ENCODE measurements at places on chromosomes 11 and 22.

- peak; percentile 52 for DNase-seq
Observed at GRCh38 chr11:57761301-57762234, at the start of gene CTNND1. TSS of gene CTNND1 (plus strand) at chr11:57761802. CDS start at chr11:57791479, 29,677 bp downstream.

- no peak for DNase-seq
Observed at GRCh38 chr11:108562746-108563581, 30.6 kb downstream of the EXPH5 start.

- no peak for DNase-seq
Observed at GRCh38 chr11:44464741-44465140, 100.7 kb upstream of the CD82 start.

DNA sequence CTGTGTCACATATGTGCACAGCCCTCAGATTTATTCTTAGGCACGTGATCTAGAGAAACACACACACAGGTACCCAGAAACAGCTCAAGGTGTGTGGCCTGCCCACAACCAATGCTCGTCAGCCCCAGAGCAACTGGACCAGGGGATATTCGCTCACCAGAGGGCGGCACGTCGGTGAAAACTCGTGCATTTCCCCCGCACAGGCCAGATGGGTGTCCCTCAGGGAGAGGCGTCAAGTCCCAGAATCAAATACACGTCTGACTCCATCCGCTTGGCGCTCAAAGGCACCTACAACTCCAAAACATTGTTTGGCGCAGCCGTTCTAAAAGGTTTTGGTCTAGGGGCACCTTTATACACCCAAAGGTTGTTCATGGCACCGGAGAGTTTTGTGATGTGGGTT, 429.0 kb downstream of the BRD1 start:
- no peak for DNase-seq

DNA sequence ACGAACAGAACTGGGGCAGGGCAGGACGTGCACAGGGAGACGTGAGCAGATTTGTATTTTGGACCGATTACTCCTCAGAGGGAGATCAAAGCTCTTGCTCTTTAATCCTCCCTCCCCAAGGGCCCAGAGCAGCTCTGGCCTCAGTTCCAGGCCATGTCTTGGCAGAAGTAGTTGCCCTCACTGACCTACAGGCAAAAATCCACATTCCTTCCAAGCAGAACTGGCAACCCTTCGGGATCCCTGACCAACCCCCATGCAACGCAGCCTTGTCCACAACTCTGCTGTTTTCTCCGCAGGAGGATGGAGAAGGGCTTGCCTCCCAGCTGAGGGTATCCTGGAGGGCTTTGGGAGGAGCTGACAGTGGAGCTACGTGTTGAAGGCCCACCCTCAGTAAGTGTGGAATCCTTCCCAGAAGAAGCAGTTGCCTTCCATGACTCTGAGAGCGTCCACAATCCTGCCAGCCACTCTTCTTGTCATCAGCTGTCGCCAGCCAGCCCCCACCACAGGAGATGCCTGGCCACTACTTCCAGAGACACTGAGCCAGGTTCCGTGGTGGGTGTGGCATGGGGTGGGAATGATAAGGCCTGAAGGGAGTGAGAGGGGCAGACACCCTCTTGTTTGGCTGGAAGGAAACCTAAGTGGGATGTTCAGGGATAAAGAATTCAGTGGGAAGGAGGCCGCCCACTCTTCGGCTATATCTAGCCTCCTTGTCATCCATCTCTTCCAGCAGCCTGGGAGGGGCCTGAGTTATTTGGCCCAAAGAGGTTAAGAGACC, 68.1 kb downstream of the PDE2A start:
- no peak for DNase-seq

DNA sequence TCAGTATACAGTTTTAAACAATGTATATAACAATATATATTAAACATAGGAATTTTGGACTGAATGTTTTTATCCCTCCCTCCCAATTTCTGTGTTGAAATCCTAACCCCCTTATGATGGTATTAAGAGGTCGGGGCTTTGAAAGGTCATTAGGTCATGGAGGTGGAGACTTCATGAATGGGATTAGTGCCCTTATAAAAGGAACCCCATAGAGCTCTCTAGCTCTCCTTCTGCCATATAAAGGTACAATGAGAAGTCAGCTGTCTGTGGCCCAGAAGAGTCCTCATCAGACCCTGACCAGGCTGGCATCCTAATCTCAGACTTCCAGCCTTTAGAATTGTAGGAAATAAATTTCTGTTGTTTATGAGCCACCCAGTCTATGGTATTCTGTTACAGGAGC, 6.5 kb downstream of the NNMT start:
- no peak for DNase-seq

DNA sequence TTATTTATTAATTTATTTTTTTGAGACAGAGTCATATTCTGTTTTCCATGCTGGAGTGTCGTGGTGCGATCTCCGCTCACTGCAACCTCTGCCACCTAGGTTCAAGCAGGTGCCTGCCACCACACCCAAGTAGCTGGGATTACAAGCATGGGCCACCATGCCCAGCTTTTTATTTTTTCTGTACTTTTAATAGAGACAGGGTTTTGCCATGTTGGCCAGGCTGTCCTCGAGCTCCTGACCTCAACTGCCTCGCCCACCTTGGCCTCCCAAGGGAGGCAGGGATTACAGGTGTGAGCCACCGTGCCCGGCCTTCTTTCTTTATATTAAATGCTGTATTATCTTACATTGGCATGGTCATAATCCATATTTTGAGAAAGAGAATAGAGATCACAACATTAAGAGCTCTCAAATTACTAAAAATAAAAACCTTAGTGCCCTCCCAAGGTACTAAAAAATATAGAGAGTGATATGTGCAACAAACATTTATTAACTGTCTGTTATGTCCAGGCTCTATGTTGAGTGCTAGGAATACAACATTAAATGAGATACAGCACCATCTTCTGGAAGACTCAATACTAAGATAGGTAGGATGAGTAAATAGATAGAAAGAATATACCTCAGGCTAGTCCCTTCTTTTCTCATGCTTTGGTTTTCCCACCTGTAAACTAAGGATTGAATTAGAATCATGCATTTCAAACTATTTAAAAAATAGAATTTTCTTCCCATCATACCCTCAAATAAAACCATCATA, 84.1 kb downstream of the BBOX1 start:
- no peak for DNase-seq

DNA sequence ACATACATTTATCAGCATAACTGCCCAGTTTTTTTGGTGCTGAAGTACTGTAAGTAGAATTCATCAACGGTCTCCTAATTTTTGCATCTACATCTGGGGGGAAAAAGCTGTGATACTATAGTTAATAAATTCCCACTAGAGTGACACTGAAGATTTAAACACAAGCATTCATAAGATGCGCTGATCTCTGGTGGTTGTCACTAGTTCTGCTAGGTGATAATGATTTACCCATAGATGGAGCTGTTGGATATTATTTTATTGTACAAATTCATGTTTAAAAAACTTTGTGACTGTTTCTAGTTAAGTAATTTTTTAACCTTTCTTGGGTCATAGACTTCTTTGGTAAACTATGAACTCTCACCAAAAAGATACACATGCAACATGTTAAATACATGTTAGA, 106.6 kb downstream of the EMSY start:
- no peak for DNase-seq

DNA sequence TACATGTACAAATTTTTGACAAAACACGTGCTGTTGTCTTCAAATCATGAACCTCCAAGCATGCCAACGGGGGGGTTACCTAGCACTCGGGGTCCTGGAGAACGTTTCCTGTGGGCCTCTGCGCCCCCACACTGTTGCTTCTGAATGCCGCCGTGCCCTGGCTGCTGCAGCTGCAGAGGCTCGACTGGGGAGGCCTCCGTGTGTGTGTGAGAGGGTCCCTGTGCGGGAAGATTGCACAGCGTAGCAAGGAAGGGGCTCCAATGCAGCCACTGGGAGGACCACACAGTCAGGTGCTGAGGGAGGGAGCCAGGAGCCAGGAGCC, 1322.2 kb downstream of the TBC1D22A start:
- no peak for DNase-seq

DNA sequence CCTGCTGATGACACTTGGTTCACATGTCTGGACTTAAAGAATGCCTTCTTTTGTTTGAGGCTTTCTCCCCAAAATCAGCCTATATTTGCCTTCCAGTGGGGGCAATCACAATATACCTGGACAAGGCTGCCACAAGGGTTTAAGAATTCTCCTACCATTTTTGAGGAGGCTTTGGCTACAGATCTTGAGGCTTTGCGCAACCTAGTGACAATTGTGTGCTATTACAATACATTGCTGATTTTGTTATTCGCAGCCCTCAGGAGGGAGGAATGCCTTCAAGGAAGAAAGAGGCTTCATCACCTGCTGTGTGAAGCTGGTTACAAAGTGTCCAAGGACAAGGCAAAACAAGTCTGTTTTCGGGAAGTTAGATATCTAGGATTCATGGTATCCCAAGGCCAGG, 50.8 kb upstream of the OR4C15 start:
- DNase-seq = no peak

DNA sequence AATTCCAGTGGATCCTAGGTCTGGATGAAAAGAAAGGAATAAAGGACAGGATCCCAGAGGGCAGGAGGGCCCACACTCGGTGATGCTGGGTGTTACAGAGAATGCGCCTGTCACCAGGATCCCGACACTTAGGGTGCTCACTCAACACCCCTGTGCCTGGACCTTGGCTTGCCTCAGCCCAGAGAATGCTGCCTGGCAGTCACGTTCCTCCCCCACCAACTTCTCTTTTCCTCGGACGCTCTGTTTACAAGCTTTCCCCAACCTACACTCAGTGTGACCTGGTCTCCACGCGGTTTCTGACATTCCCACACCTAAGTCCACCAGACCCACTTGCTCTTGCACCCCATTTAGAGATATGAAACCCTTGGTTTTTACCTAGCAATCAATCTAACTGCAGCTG, 38.0 kb upstream of the ETS1 start:
- DNase-seq = no peak

GRCh38 chr11:106789406-106789805, 228.9 kb downstream of the GUCY1A2 start:
- DNase-seq = no peak

GRCh38 chr22:21690401-21690801, 24.6 kb downstream of the PPIL2 start:
- DNase-seq = no peak

GRCh38 chr11:37394236-37394870, 796.3 kb upstream of the RAG2 start:
- no peak for DNase-seq

- no peak for DNase-seq
Observed at GRCh38 chr11:134577751-134578395, 165.8 kb upstream of the B3GAT1 start.

DNA sequence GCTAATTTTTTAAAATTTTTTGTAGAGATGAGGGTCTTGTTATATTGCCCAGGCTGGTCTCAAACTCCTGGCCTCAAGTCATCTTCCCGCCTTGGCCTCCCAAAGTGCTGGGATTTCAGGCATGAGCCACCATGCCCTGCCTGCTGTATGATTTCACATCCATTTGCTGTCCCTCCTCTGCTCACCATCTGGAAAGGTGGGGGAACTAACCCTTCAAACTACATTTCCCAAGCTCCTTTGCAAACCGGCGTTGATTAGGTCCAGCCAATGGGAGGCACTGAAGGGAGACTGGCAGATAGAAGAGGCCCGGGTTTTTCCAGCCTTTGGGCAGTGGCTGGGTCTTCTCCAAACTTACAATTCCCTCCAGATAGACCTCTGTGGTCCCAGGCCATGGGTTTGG, 19.3 kb downstream of the RFPL1 start:
- no peak for DNase-seq

GRCh38 chr11:108606495-108607160, 13.1 kb upstream of the EXPH5 start:
- DNase-seq = no peak

DNA sequence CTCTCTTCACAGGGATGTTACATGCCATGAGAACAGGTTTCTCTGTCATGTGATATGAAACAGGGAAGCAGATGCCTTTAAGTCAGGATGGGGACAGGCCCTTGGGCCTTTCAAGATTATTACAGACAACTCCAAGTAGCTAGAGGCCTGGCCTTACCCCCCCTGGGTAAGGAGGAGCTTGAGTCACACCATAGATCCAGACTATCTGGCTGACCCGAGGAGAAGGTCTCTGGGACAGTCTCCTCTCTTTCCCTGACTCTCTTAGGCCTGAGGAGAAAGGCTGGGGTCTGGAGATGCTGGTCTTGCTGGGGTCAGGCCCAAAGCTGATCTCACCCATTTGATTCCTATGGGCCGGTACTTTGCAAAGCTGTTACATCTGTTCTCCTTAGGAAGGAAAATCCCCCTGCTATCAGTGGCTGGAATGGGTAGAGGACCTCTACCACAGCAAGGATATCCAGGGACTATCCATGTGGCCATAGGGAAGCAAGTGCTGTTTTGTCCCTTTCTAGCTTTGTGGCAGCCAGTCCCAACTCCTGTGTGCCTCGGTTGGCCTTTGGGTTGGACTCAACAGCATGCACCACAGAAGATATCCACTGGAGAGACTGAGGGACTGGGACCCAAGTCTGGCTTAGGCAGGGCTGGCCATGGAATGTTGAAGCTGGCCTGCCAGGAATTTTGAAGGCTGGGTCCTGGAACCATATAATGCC, 25.2 kb downstream of the RELT start:
- DNase-seq = peak; percentile 4

DNA sequence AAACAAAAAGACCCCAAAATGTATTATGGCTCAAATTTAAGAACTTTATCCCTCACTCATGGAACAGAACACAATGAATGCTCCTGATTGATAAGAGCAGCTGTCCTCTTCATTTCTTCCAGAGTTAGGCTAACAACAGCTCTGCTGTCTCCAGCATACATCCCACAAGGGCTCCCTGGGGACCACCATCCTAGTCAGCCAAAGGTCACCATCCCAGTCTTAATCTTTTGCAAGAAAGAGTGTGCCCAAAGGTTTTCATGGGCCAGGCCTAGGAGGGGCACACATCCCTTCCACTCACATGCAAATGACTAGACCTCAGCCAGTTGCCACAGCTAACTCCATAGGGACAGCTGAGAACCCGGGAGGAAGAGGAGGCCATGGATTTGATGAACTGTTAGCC, 555.3 kb downstream of the BUD13 start:
- no peak for DNase-seq

GRCh38 chr22:50171319-50171964, 911 bp downstream of the PANX2 start:
- no peak for DNase-seq

DNA sequence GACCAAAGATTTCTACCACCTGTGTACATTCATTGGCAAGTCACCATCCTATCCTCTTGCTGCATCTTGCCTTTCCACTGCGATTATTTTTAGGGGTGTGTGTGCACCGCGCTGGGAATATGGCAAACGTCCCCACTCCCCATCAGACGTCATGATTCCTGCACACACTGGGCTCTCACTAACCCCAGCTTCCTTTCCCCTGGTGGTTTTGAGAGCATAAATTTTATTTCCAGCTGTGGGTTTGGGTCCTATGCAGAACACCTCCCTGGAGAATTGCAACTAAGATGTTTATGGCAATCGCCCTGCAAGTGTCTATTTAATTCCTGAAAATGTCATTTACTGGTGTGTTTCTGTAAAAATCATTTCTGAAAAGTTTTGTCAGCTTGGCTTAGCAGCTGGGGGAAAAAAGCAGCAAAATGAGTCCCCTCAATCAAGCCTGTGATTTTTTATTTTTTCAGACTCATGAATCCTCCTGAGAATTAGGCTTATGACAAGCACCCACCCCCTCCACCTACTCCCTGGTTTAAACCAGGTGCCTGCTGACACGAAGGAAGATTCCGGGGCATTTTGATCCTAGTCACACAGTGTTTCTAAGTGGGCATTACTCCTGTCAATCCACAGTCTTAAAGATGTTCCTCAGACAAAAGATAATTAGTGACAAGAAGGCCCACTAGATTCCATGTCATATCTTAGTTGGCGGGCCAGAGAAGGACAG, 23.8 kb downstream of the UPB1 start:
- DNase-seq = no peak
